ENCODE measurements at places on chromosomes 4 and X. TPM values are rescaled to one million over a fixed set of nuclear protein-coding genes. Genes with fewer than 3 reads are reported as not detected.

DMP1 gene
- not detected for total RNA-seq

MRPS18C gene
- 39.4 TPM for total RNA-seq

PCDH18 gene
- total RNA-seq: 33.7 TPM

NAP1L2 gene
- total RNA-seq: 3.0 TPM

TRPC5OS gene
- total RNA-seq: not detected

MED14 gene
- total RNA-seq: 36.8 TPM

TKTL2 gene
- not detected for total RNA-seq

CSAG3 gene
- total RNA-seq: not detected

TMEM271 gene
- not detected for total RNA-seq

NDST3 gene
- not detected for total RNA-seq

SYP gene
- total RNA-seq: 1.1 TPM

SSX4 gene
- total RNA-seq: not detected

PDCL2 gene
- not detected for total RNA-seq

FAM236B gene
- not detected for total RNA-seq

RBM47 gene
- 22.6 TPM for total RNA-seq

CXCR3 gene
- total RNA-seq: 0.14 TPM

CNGA1 gene
- total RNA-seq: 0.57 TPM

TCEAL1 gene
- 90.0 TPM for total RNA-seq

FUNDC2 gene
- total RNA-seq: 126 TPM

All from posterior vena cava (tissue), 2 donors.